Inflammatory macrophage treated with lipopolysaccharide for 1 hour (primary cell): ENCODE measurements at places on chromosomes 7 and 10.
A peak's percentile ranks its signal among the peaks of the same experiment; 100 is the strongest.

GRCh38 chr7:116509982-116510579, 10.5 kb downstream of the CAV2 start:
- no peak for DNase-seq

- no peak for DNase-seq
These were observed 20.8 kb upstream of the HYAL4 start for GRCh38 chr7:123823898-123824753.

DNA sequence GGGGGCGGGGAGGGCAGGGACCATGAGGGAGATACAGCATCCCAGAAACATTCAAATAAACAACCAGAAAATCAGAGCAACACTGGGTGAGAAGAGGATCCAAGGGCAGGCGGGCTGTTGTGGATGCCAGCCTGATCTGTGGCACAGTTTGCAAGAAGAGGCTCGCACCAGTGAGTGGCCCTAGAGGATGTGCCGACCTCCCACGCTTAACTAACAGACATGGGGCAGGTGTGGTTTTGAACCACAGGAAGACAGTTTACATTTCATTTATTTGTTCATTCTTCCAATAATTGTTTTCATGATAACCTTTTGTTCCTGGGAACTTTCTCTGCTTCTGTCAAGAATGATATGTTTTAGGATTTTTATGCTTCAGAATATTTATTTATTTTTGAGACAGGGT, 115.6 kb downstream of the ZNF248 start:
- no peak for DNase-seq

DNA sequence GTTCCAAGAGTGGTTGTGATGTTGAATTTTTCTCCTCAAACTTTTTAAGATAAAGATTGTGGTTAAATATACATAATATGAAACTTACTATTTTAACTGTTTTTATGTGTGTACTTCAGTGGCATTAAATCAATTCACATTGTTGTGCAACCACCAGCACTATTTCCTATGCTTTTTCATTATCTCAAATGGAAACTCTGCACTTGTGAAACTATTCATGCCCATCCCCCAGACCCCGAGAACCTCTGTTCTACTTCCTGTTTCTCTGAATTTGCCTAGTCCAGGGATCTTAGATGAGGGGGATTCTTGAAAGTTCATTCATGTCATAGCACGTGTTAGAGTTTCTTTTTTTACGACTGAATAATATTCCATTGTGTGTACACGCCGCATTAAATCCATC, 67.0 kb downstream of the WDR37 start:
- peak; percentile 90 for DNase-seq

GRCh38 chr10:45339894-45340293, 24.5 kb upstream of the OR13A1 start:
- DNase-seq, result no peak
